ENCODE measurements at places on chromosomes 1 and 21.

GRCh38 chr1:117627546-117628130 is 21.8 kb downstream of the TENT5C start:
- DNase-seq = no peak

DNA sequence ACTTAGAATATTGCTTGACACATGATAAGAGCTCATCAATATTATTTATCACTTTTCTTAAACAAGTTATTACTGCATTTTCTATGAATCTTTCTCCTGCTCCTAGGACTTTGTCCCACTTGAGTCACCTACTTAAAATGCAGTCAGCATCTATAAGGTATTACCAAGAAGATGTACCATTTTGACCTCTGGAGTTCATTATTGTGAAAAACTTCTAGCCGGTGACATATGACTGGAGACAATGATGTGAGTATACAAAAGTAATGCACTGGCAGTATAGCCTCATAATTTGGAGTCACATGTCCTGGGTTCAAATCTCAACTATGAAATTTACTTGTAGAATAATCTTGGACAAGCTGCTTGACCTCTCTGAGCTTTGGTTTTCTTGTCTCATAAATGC is 278.5 kb downstream of the PLPP3 start:
- no peak for DNase-seq

- DNase-seq = peak; percentile 16
Measured at GRCh38 chr1:1573843-1574720, 581 bp downstream of the SSU72 start.

- no peak for DNase-seq
Measured at GRCh38 chr1:59541161-59541560, 244.3 kb downstream of the FGGY start.

DNA sequence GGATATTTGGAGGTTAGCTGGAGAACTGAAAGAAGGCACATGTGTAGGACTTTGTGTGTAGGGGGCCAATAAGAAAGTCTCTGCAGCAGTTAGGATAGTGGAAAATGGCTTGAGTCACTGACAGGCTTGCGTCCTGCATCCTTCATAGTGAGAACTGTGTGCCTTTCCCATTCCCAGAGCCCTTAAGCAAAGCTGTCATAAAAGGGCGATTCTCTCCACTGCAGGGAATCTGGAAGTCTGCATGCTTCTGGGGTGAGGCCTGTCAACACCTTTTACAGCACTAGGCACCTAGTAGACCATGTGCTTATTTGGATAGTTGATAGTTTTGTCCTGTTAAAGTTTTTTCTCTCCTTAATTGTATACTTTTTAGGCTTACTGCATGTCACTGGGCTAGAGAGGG is 39.4 kb upstream of the MACF1 start:
- no peak for DNase-seq

Data from SK-N-MC (cell line).